ENCODE measurements at places on chromosomes 12 and 14. TPM values are rescaled to one million over a fixed set of nuclear protein-coding genes. Genes with fewer than 3 reads are reported as not detected.

Gene DNAH10
- 0.95 TPM for total RNA-seq

Gene REM2
- not detected for total RNA-seq

DNA sequence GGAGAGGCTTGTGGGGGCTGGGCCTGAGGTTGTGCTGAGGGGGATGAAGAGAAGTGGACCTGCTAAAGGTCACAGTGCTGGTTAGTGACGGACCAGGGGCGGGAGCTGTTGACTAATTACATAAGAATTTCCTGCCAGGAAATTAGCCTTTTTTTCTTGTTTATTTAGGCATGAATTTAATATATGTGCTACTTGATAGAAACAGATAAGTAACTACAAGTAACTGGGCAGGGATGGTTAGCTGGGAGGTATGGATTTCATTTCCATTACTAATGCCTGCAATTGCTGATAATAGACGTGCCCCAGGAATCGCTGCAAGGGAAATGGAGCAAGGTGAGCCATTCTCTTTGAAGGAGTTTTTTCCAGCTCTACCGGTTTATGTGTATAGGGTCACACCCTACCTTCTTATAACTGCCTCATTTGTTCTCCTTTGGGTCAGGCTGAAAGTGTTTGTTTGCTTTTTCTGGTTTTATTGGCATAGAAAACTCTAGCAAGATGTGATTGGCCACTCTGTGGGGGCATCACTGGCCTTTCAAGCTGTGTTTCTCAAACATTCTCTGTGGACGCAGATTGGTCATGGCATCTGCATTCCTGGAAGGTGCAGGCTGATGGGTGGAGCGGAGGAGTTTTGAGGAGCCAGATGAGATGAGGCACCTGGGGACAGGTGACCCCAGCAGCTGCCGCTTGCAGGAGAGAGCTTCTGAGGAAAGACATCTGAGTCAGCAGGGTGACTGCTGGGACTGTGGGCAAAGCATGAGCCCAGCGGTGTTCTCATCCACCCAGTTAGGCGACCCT lies 19.0 kb upstream of the GPRC5A start:
- H3K4me3 ChIP-seq, result no peak overlapping the region
- peaks cover 7% of the 10 kb centered on the region for H3K36me3 ChIP-seq
- no peaks in the 10 kb centered on the region for H3K27me3 ChIP-seq
- H3K27ac ChIP-seq, result peak overlapping the region; percentile 88
- DNase-seq, result no peak
- peaks cover 56% of the 10 kb centered on the region for H3K4me1 ChIP-seq

DNA sequence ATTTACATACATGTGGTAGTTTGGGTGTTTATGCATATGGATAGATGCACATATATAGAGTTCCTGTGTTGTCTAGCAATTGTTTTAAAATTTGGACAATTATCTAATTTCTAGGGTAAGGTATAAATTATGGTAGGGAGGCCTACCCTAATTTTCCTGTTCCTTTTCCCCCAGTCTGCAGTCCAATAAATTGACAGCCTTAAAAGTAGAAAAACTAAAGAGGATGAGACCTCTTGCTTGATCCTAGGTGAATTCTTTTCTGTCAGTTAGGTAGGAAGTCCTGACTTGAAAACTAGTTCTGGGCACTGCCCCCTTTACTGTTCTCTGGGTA lies 2.1 kb upstream of the CDKN1B start:
- no peaks in the 10 kb centered on the region for H3K27me3 ChIP-seq
- peaks cover 16% of the 10 kb centered on the region for H3K36me3 ChIP-seq
- peak overlapping the region; percentile 96 for H3K27ac ChIP-seq

Measured in chondrocyte (in vitro differentiated cells).